ENCODE measurements at places on chromosomes 7 and 10. TPM values are rescaled to one million over a fixed set of nuclear protein-coding genes. Genes with fewer than 3 reads are reported as not detected.

- DNase-seq = no peak
Observed at GRCh38 chr10:61588770-61589211, 73.9 kb upstream of the CABCOCO1 start.

- DNase-seq = no peak
Observed at GRCh38 chr7:142337054-142338001, 79.5 kb upstream of the PRSS58 start.

DNA sequence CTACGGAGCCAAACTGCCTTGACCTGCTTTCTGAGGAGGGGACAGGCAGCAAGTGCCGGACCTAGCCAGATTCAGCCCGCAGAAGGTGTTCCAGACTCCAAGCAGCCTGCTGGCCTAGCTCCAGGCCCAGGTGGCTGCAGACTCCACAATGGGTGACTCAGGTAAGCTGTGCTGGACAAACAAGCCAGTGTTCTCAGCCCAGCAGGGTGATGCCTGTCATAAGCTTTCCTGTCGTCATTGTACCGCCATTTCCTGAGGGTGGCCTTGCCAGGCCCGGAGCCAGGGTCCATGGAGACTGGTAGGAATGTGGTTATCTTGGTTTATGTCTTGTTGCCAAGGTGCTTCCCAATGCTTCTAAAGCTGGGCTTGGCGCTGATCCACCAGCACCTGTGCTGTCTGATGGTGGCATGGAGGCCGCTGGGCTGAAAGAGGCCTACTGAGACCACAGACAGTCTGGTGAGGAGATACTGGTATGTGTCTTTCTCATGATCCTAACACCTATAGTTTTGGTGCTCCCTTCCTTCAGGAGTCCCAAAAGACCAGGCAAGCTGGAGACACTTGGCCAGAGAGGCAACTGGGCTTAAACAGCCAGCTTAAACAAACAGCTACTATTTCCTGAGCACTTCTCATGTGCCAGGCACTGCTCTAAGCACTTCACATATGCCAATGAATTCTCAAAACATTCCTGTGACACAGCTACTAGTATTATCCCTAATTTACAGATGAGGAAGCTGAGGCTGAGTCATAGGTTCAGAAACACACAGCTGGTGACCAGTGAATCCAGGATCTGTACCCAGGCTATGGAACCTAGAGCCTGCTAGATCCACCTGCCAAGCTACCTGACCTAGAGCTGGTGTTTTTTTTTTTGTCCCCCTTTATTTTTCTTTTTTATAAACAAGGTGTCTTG lies 42.0 kb downstream of the ZC3HC1 start:
- no peak for DNase-seq

GRCh38 chr7:84113286-84113685 lies 81.3 kb downstream of the SEMA3A start:
- peak; percentile 61 for DNase-seq

- no peak for DNase-seq
Observed at GRCh38 chr10:33965795-33966581, 631.5 kb upstream of the NRP1 start.

GRCh38 chr10:71031603-71032002 lies 143.2 kb upstream of the PCBD1 start:
- DNase-seq = no peak

DNA sequence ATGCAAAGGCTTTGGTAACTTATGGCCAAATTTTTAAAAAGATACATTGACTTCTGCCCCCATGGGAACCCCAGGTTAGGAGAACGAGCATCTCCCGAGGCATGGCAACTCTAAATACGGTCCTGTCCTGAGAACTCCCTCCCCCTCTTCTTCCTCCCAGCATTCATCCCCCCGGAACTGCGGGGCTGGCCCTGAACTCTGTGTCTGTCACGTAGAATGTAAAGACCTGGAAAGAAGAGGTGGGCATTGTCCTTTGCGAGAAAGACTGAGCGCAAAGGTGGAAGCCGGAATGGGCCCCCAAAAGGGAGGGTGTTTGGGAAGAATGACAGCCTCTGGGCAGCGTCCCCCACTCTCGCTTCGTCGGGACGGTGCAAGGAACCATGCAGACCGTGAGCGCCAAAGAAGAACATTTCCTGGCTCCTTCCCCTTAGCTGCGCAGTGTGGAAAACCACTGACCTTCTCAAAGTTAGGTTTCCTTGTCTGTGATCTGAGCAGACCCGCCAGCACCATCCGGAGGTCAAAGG lies 21.0 kb downstream of the SHH start:
- DNase-seq = no peak

- DNase-seq = no peak
Observed at GRCh38 chr7:18393465-18394118, 102.0 kb upstream of the HDAC9 start.

DNA sequence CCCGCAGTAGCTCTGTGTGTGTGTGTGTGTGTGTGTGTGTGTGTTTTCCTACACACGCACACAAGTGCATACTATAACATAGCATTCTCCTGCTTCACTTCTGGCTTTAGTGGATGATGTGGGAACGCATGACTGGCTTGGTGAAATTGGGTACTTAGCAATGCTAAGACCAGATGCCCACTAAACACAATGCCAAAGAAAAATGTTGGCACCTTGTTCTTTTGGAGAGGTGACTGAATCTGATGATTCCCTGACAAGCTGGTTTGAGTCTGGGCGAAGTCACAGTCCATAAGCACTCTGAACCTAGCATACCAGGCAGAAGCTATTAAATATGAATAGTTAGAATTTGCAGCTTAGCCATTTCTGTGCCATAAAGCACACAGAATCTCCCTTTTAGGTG lies 68.0 kb upstream of the CDCA7L start:
- DNase-seq = no peak

DNA sequence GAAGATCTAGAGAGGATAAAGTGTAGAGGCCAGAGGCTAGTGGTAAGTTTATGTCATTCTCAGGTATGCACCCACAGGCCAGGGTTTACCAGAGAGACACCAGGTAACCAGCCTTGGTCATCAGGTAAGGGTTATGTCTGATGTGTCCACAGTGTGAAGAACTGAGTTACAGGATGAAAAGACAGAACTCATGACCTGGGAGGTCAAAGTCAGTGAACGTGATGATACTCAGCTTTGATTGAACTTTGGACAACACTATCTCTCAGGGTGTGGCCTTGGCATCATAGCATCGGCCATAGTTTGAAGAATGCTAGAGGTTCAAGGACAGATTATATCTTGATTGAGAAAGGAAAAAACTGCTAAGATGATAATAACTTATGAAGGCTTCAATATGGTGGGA lies 37.5 kb downstream of the MGAM start:
- DNase-seq = no peak

DNA sequence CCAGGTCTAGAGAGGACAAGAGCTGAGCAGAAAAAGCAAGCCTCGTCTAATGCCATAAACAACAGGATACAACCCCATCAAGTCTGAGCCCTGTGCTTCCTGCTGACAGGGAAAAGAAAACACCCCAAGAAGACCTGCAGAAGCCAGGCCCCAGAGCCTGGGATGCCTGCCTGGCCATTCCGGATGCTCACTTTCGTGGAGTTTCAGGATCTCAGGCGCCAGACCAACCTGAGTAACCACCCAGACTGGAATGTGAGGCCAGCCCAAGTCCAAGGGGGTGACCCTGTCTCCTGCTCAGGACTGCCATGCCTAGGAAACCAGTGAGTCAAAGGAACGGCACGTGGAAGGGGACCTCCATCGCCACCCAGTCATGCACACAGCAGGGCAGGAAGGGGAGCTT lies 74.3 kb downstream of the PLXNA4 start:
- no peak for DNase-seq

- no peak for DNase-seq
Observed at GRCh38 chr7:37671876-37672275, 11.7 kb upstream of the GPR141 start.

- DNase-seq = no peak
Observed at GRCh38 chr10:79610601-79611191, at the start of gene SFTPA1. Gene SFTPA1 (plus strand): TSS chr10:79610939. CDS start chr10:79611826, 887 bp downstream.

DNA sequence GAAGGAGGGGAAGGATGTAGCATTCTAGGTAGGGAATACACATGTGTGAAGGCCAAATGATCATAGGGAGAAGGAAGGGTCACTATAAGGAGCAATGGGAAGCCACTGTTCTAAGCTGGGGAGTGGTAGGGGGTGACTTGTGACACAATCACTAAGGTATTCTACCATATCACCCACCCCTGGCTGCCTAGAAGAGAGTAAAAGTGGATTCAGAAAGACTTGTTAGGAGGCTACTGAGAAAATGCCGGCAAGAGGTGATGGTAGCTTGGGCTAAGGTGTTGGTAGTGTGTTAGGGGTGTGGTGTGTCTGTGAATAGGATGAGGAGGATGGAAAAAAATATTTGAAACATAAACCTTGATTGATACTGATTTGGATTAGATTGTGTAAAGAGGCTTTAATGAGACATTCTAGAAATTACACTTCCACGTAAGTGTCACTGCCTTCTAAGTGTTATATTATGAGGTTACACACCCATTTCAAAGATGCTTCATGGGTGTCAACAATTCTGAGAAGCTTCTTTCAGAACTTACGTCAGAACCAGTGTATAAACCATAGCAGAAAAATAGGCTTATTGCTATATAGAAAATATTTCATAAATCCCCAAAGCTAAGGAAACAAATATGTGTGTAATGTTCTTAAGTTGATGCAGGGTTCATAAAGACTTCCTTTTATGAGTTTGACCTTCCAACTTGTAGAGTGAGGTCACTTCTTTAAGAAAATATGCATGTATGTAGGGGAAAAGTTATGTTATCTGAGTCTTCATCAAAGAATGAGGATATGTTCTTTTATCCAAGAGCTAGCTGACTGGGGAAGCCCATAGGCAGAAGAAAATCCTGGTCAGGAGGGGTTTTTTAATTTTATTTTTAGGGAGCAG lies 5.6 kb upstream of the BPGM start:
- DNase-seq = peak; percentile 11

The GHRHR gene
- total RNA-seq = 2.4 TPM

The UNCX gene
- total RNA-seq = not detected

The PHKG1 gene
- total RNA-seq = 2.4 TPM

The SAMD9 gene
- total RNA-seq = 24.6 TPM

The DNA2 gene
- 9.4 TPM for total RNA-seq

The LRIT1 gene
- 3.6 TPM for total RNA-seq

The GBX1 gene
- total RNA-seq = not detected

The NPC1L1 gene
- total RNA-seq = 0.48 TPM

The TET1 gene
- 19.3 TPM for total RNA-seq

The SYT15 gene
- total RNA-seq = 11.3 TPM

Data from umbilical cord (tissue), 2 donors.